ENCODE measurements at places on chromosomes 1 and 21. TPM values are rescaled to one million over a fixed set of nuclear protein-coding genes. Genes with fewer than 3 reads are reported as not detected.

DNA sequence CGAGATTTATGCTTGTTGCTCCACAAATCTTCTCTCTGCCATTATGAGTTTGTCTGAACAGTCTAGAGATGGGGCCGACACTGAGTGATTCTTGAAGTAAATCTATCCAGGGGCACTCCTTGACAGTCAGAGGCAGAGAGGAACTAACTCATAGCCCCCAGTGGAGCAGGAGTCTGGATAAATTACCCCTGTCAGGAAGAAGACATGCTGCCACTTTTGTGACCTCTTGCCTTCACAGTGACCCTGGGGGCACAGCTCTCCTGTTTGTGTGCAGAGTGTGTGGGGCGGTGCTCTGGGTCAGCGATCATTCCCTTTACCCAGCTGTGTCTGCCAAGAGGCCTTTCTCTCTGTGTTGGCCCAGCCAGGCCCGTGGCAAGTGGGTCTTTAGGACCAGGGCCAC lies 29.5 kb downstream of the PEX14 start:
- no peak for ATAC-seq

DNA sequence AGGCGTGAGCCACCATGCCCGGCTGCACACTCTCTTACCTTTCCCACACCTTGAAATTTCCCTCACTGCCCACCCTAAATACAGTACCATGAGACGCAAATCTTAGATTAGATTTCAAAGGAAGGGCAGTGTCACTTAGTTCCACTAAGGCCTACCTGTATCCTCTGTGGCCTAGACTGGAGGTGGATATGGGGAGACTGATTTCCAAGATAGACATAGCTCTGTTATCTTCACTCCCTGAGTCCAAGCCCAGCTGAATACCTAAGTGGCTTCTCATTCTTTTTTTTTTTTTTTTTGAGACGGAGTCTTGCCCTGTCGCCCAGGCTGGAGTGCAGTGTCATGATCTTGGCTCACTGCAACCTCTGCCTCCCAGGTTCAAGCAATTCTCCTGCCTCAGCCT lies 89.0 kb downstream of the SLC16A1 start:
- no peak for ATAC-seq

Gene TNN
- total RNA-seq, result not detected

Gene NPL
- 11.5 TPM for total RNA-seq

DNA sequence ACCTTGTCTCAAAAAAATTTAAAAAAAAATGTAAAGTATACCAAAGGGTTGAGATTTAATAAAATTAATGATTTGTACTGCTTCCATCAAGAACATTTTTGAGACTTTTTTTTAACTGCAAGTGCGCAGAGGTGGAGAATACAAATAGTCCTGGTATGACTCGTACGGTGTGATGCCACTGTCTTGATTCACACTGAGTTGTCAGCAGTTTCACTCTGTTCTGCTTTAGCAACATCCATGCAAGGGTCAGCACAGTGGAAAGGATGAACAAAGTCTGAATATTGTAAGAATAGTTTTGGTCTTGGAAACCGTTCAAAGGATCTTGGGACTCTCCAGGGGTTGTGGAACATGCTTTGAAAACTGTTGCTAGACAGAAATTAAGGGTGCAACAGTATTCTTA lies 40.2 kb downstream of the EXO1 start:
- no peak for ATAC-seq

DNA sequence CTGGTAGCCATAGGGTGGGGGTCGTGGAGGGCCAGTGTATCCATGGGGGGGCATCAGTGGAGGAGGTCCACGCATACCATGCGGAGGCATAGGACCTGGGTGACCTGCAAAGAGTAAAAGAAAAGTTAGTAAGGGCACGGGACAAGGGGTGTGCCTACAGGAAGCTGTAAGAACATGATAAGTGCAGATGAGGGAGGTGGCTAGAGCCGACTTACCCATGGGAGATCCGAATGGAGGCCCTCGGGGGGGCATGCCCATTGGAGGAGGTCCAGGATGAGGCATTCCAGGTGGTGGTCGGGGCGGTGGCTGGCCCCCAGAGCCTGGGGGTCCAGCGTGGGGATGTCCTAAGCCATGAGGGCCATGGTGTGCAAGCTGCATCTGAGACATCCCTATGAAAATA lies 4.0 kb downstream of the SF3B4 start:
- no peak for ATAC-seq

Gene ERG
- 5.1 TPM for total RNA-seq

DNA sequence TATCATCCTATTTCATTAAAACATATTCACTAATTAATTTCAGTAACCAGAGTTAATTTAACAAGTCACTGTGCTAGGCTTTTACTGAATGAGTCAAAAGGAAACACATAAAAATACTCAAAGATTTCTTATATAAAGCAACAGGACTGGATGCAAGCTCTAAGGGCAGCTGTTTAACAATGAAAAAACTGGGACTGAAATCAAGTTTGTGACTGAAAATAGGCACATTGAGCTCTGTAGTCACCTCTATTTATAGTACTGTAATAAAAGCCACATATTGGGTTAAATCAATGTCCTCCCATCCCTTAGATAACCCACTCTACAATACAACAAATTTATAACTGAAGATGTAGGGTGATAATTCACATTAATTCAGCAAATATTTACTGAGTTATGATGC lies 52.4 kb downstream of the SMYD3 start:
- ATAC-seq, result no peak

DNA sequence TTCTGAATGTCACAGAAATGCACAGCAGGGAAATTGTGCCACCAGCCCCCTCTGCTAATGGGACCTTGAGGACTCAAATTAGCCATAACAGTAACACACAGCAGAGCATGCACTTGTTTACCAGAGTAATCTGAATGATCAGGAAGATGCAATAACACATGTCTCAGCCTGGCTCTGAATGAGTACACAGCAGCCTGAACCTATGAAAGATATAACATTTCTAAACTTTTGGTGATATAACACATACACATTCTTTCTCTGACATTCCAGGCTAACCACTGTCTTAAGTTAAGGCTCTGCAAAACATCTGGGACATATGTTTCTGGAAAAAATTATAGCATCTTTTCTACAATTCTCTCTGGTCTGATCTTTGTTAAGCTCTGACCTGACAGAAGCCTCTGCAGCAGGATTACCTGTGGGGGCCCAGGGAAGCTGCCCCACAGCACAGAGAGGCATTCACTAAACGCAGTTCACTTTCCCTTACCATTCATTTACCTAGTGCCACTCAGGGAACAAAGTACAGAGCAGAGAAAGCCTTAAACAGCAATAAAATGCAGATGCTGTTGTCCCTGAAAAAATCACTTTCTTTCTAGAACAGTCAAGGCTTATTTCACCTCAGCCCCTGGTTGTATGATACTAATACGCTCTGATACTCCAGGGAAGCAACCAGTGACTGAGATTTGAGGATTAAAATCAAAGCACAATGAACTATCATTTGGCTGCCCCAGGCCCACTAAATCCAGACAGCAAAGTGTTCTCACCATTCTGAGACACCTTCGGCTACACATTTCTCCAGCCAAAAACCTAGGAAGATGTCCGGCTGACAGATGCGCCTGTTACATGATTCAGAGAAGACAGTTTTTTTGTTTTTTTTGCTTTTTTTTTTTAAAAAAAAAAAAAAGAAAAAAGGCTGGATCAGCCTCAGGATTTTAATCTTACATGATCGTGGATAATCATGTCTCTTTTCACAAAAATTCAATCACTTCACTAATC lies 54.0 kb upstream of the CNN3 start:
- ATAC-seq, result no peak

Gene SPATA45
- not detected for total RNA-seq

GRCh38 chr1:236705771-236706170 lies 19.5 kb downstream of the ACTN2 start:
- no peak for ATAC-seq

GRCh38 chr1:171801487-171801891 lies 20.0 kb downstream of the METTL13 start:
- ATAC-seq, result peak; percentile 44

Gene HPCA
- not detected for total RNA-seq

Gene B4GALT2
- total RNA-seq, result 40.1 TPM

GRCh38 chr21:27741736-27742135 lies 774.8 kb upstream of the ADAMTS5 start:
- ATAC-seq, result no peak

DNA sequence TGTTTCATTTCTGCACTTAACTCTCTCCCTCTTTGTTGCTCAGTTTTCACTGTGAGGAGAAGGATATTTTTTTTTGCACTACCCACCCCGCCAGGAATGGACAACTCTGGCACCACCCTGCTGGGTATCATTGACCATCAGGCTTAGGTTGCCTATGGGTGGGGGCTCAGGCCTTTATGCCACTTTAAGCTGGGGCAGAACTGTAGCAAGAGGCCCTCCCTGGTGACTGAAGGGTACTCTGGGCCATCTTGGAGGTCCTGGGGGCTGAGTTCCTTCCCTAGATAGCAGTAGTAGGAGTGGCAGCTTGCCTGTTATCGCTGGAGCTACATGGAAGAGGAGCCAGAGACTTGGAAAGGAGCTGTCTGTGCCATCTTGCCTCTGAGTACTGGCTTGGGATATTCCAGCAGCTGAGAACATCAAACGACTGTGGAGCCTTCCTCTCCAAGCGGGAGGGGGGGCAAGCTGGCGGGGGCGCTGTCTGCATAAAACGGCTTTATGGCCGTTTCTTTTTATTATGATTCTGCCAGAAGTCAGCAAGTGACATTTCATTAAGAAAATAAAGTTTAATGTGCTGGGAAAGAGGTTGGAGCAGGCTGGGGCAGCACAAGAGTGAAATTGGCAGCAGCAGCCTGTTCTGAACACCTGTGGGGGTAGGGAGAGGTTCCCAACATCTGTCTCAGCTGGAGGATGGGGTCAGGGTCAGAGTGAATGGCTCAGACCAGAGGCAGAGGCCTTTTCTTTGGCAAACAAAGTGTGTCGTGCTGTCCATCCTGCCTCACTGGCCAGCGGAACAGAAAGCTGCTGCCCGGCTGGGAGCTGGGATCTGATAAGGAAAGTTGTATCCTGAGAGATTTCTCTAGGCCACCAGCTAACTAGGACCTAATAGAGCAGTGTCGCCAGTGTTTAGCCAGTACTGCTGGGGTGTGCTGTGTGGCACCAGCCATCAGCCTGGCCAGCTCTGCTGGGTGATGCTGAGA lies 32.9 kb downstream of the TMEM53 start:
- no peak for ATAC-seq

DNA sequence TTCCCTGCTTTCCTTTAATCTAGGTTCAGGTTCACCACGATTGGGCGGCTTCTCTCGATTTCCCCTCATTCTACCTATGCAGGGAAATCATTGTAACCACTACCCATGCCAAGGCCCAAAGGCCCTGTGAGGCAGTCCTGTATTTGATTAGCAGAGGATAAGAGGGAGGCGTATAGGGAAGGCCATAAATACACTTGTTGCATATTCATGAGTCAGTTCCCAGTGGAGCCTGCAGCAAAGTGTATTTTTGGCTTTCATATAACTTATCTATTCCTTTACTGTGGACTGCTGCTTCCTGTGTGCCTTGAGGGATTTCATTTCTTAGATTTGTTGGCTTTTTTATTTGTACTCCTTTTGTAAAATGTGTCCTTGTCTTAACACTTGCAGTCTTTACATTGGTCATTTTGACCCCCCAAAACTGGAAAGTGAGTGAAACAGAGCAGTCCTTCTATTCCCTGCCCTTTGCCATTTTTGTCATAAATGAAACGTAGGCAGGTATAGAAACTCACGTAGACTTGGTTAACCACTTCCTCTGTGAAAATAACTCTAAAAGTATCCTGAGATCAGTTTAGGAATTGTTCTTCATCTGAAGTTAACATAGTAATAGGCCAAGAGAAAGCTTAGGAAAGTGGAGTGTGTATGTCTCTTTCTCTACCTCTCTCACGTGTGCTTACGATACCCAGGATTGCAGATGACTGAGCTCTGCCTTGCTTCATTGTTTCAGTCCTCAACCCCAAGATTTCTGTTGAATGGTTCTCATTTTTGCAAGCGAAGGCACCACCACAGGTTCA lies 19.6 kb upstream of the KCNQ4 start:
- ATAC-seq, result no peak

Gene FCGR3B
- total RNA-seq, result 0.64 TPM

DNA sequence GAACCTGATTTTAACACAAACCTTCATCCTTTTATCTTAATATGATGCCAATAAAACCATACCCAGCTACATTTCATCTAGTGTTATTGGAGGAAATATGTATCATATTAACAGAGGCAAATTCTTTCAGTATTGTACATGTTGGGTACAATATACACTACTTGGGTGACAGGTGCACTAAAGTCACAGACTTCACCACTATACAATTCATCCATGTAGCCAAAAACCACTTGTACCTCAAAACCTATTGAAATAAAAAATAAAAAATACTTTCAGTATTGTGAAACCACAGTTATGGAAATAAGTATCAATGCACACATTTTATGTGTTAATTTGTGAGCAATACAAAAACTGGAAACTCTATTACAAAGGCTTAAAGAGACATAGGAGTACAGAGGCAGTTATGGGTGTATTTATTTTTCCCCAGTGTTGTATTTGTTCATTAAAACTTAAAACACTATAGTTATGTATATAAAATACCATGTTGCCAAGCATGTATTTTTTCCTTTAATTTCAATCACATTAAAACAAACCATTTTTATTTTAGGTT lies 25.1 kb upstream of the GPR88 start:
- no peak for ATAC-seq

DNA sequence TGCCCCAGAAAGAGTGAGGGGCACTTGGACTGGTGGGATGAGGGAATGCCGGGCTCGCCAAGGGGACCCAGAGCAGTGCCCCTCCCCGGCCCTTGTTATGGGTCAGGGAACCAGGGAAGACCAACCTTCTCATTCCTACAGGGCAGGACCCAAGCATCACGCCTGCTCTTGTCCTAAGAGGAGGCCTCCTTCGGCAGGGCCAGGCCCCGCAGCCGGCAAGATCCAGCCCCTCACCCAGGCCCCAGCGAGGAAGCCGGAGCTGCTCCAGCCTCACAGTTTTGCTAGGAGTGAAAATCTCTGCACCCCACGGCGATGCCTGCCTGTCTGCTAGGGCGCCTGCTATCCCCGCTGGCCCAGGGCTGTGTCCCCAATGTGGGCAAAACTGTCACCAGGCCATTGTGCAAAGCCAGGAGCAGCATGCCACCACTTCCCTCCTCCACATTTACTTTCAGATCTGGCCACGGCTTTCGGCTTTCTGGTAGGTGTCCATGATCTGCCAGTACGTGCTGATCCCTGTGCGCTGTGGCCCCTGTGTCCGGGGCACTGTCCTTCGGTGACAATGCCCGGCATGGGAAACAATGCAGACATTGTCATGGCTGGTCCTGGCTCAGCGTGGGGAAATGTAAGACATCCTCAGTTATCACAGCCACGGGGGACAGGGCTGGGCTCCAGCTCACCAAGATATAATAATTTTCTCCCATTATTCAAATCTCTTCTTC lies 9.6 kb downstream of the ACTRT2 start:
- ATAC-seq, result no peak

DNA sequence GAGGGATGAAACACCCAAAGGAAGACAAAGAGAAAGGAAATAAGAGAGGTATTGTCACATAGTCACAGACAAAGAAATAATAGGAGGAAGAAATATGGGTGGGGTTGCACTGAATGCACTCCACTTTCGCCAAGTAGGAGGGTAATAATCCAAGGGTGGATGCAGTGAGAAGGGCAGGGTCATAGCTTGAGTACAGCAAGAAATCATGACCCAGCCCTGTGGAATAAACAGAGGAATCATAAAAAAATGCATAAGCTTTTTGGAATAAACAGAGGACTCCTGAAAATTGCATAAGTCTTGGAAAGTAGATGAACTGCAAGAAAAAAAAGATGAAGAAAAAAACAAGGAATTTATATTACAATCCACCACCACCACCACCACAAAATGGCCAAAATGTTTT lies 53.1 kb upstream of the CD55 start:
- ATAC-seq, result peak; percentile 43

Gene TUT4
- total RNA-seq, result 21.9 TPM

Gene C1orf52
- 11.7 TPM for total RNA-seq

Gene GFI1
- 0.24 TPM for total RNA-seq

Gene PRKCZ
- total RNA-seq, result 21.3 TPM

- ATAC-seq, result no peak
These were observed 1.7 kb downstream of the H3-3A start for GRCh38 chr1:226063977-226064815.
